ENCODE measurements at places on chromosomes 5 and 9. TPM values are rescaled to one million over a fixed set of nuclear protein-coding genes. Genes with fewer than 3 reads are reported as not detected.

ELOVL7 gene
- not detected for total RNA-seq

ADGRD2 gene
- total RNA-seq, result not detected

C9orf50 gene
- not detected for total RNA-seq

GABRG2 gene
- not detected for total RNA-seq

IFNA2 gene
- not detected for total RNA-seq

SPATA31D4 gene
- not detected for total RNA-seq

- peaks cover 32% of the 10 kb centered on the region for H3K27me3 ChIP-seq
- no peak overlapping the region for H3K27ac ChIP-seq
- H3K36me3 ChIP-seq, result no peaks in the 10 kb centered on the region
- H3K4me1 ChIP-seq, result no peaks in the 10 kb centered on the region
- H3K4me3 ChIP-seq, result no peak overlapping the region
Observed at GRCh38 chr9:126690431-126691051, 76.8 kb downstream of the LMX1B start.

DNA sequence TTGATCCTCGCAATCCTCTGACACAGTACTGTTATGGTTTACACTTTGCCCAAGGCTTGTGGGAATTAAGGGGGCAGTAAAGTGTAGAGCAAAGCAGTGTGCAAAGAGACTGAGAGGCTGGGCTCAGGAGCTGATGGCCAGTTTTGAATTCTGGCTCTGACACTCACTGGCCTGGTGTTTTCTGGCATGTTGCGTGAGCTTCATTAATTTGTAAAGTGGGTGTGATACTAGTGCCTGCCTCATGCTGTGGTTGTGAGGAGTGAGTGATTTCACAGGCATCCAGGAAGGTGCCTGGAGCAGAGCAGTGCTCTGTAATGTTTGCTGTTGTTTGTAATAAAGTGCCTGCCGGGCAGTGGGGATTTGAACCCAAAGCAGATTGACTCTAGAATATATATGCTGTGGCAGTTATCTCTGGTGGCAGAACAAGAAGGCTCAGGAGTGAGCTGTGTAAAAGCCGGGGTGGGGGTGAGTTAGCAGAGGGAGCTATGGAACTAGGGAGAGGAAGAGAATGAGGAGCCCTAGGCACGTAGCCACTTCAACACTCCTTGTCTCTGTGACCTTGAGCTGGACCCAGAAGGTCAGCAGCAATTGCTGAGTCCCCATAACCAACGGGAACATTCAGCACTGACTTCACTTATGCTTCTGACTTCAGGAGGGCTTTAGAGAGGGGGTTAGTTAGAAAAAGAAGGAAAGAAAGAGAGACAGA, 108.5 kb downstream of the DOCK2 start:
- no peaks in the 10 kb centered on the region for H3K4me1 ChIP-seq
- H3K36me3 ChIP-seq, result no peaks in the 10 kb centered on the region
- H3K27me3 ChIP-seq, result no peaks in the 10 kb centered on the region
- H3K27ac ChIP-seq, result no peak overlapping the region
- DNase-seq, result no peak

DNA sequence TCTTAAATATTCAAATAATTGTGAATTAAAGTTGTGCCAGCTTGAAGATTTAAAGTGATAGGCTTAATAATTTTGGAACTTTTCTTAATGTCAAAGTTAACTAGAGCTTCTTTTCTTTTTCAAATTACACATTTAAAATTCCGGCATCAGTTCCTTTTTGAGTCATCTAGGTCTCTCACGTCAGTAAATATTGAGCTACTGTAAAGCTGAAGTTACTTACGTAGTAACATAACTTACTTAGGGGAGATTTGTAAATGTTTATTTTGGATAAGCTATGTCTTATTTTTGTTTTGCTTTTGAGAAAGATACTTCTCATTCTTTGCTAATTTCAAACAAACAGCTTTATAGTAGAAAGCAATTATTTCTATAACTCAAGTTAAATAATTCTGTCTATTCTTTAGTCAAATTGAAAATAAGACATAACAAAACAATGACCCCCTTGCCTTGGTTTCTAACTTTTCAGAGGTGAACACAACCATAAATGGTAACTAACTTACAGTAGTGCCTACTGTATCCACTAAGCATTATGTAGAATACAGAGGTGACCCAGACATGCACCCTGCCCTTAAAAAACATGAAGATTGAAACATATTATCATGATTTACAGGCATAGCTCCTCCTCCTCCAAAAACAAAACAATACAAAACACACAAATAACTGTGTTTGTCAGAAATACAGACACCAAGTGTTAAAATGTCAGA, 29.8 kb downstream of the CD274 start:
- DNase-seq, result no peak
- no peaks in the 10 kb centered on the region for H3K27me3 ChIP-seq
- no peak overlapping the region for H3K4me3 ChIP-seq
- H3K27ac ChIP-seq, result no peak overlapping the region

- DNase-seq, result peak; percentile 59
- H3K27ac ChIP-seq, result no peak overlapping the region
- H3K36me3 ChIP-seq, result no peaks in the 10 kb centered on the region
- peak overlapping the region; percentile 21 for H3K4me3 ChIP-seq
- peaks cover 32% of the 10 kb centered on the region for H3K4me1 ChIP-seq
Observed at GRCh38 chr5:173228639-173229381, 6.2 kb downstream of the NKX2-5 start.

- H3K27me3 ChIP-seq, result no peaks in the 10 kb centered on the region
- H3K36me3 ChIP-seq, result no peaks in the 10 kb centered on the region
- no peak overlapping the region for H3K27ac ChIP-seq
- H3K4me1 ChIP-seq, result no peaks in the 10 kb centered on the region
Observed at GRCh38 chr5:169412831-169413230, 111.9 kb upstream of the SLIT3 start.

- H3K4me1 ChIP-seq, result no peaks in the 10 kb centered on the region
- no peaks in the 10 kb centered on the region for H3K36me3 ChIP-seq
Observed at GRCh38 chr9:928363-929042, 48.0 kb upstream of the DMRT3 start.

GRCh38 chr9:105432247-105432842, 15.5 kb upstream of the FSD1L start:
- no peaks in the 10 kb centered on the region for H3K4me1 ChIP-seq
- H3K27ac ChIP-seq, result no peak overlapping the region
- DNase-seq, result no peak
- no peak overlapping the region for H3K4me3 ChIP-seq
- no peaks in the 10 kb centered on the region for H3K36me3 ChIP-seq

DNA sequence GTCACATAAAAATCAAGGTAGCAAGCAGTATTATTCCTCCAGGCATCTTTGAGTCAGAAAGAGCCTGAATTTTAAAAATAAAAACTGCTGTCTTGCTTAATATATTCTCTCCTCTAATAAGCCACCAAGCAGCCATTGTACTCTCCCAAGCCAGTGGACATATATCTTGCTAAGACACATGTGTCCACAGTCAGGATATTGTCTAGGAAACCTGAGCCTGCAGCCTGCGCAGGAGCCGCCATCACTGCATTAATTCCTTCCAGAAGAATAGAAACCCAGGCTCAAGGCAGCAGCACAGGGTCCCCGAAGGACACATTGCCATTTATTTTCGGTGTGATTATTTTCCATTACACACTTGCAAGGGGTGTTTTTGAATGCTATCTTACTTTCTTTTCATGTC, 345.3 kb downstream of the ARHGEF28 start:
- H3K27ac ChIP-seq, result no peak overlapping the region
- H3K4me1 ChIP-seq, result no peaks in the 10 kb centered on the region
- no peaks in the 10 kb centered on the region for H3K27me3 ChIP-seq
- H3K4me3 ChIP-seq, result no peak overlapping the region

GRCh38 chr5:156879665-156880285, 29.7 kb downstream of the PPP1R2B start:
- no peaks in the 10 kb centered on the region for H3K36me3 ChIP-seq
- H3K27ac ChIP-seq, result no peak overlapping the region
- DNase-seq, result no peak
- no peaks in the 10 kb centered on the region for H3K4me1 ChIP-seq
- H3K4me3 ChIP-seq, result no peak overlapping the region

DNA sequence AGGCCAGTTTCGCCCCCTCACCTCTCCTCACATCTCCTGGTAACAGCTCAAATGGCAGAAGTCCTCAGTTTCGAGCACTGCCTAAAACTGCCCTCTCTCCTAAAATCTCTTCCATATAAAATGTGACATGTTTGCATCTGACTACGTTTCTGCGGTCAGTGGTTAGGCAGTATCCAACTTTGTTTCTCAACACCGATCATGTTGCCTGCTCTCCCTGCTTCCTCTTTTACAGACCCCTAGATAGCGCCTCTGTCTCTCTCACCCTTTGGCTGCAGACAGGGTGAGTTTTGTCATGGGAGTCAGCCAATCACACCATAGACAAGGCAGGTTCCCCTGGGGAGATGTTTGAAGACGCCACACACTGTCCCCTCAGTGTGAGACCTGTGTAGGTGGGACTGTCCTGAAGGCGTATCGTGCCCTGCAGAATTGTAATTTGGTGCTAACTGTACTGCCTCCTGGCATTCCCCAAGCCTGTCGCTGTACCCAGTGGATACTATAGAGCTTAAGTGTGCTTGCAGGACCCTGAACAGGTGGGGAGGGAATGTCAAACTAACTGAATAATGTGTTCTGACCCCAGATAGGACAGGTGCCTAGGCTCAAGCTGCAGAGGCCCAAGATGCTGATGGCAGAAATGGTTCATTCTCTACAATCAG, 1.1 kb downstream of the HEXB start:
- H3K27ac ChIP-seq, result peak overlapping the region; percentile 84
- no peaks in the 10 kb centered on the region for H3K27me3 ChIP-seq
- H3K4me1 ChIP-seq, result peaks cover 24% of the 10 kb centered on the region
- peaks cover 20% of the 10 kb centered on the region for H3K36me3 ChIP-seq

DNA sequence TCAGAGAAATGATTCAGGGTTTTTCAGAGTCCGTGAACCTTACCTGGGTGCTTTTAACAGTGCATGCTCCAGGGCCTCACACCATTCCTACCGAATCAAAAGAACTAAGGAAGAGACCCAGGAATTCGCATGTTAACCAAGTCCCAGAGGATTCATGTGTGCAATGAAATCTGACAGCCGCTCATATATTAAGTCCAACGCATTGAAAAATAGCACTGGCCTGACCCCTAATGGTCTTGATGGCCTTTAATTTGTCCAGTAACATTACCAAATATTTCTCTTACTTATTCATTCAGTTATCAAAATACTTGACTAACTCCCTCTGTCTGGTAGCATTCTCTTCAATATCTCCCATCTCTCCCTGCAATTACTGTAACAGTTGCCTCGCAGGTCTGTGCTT, 55.0 kb upstream of the MARCHF11 start:
- H3K4me3 ChIP-seq, result no peak overlapping the region
- H3K4me1 ChIP-seq, result no peaks in the 10 kb centered on the region
- H3K27ac ChIP-seq, result no peak overlapping the region
- no peak for DNase-seq

DNA sequence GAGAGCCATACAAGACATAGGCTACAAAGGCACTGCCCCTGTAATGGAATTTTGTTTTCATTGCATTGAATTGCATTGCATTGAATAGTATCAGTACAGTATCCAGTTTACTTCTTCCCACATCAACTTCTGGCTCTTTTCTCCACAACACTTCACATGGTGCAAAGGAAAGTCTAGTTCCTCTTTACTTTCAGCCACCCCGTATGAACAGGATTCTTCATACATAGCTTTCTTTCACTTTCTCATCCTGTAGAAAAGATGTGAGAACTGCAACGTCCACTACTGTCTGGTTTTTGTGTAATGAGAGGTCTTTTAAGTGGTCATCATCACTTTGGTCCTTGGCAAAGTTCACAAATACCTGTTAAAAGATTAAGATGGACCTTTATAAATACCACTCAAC, 20.2 kb downstream of the NIPSNAP3B start:
- H3K27me3 ChIP-seq, result no peaks in the 10 kb centered on the region
- DNase-seq, result no peak
- H3K36me3 ChIP-seq, result peaks cover 80% of the 10 kb centered on the region
- H3K4me1 ChIP-seq, result no peaks in the 10 kb centered on the region
- H3K27ac ChIP-seq, result no peak overlapping the region
- no peak overlapping the region for H3K4me3 ChIP-seq

DNA sequence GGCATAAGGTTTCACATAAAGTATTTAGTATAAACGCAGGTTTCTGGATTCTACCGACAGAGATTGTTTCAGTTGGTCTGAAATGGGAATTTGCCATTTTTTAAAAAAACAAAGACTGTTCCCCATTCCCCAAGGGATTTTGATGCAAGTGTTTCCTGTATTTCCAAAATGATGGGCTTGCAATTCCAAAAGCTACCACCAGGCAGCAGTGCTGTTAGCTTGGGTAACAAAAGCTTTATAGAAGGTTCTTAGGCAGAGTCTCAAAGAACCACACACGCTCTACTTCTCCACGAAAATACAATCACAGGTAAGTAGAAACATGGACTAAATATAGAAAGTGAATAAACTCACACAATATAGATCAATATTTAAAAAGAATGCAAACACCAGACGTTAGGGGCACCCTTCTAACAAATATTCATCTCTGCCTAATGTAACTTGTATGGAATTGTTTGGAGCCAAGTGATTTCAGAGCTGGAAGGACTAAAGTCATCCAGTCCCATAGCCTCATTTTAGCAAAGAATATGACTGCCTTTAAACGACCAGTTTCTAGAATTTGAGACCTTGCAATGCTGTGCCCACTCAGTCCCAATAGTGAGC, 154.3 kb downstream of the SPOCK1 start:
- no peaks in the 10 kb centered on the region for H3K36me3 ChIP-seq
- H3K27ac ChIP-seq, result no peak overlapping the region
- peak; percentile 40 for DNase-seq

GRCh38 chr5:57382655-57383054, 100.0 kb downstream of the ACTBL2 start:
- H3K27me3 ChIP-seq, result no peaks in the 10 kb centered on the region
- DNase-seq, result no peak
- H3K4me3 ChIP-seq, result no peak overlapping the region
- H3K4me1 ChIP-seq, result no peaks in the 10 kb centered on the region
